ENCODE measurements at places on chromosomes 1 and 21.

- no peak for DNase-seq
These were observed 252 bp downstream of the SDC3 start for GRCh38 chr1:30908316-30908695.

GRCh38 chr1:51666478-51666877, 49.6 kb downstream of the OSBPL9 start:
- no peak for DNase-seq

GRCh38 chr1:228803421-228803820, 68.1 kb downstream of the RHOU start:
- no peak for DNase-seq

DNA sequence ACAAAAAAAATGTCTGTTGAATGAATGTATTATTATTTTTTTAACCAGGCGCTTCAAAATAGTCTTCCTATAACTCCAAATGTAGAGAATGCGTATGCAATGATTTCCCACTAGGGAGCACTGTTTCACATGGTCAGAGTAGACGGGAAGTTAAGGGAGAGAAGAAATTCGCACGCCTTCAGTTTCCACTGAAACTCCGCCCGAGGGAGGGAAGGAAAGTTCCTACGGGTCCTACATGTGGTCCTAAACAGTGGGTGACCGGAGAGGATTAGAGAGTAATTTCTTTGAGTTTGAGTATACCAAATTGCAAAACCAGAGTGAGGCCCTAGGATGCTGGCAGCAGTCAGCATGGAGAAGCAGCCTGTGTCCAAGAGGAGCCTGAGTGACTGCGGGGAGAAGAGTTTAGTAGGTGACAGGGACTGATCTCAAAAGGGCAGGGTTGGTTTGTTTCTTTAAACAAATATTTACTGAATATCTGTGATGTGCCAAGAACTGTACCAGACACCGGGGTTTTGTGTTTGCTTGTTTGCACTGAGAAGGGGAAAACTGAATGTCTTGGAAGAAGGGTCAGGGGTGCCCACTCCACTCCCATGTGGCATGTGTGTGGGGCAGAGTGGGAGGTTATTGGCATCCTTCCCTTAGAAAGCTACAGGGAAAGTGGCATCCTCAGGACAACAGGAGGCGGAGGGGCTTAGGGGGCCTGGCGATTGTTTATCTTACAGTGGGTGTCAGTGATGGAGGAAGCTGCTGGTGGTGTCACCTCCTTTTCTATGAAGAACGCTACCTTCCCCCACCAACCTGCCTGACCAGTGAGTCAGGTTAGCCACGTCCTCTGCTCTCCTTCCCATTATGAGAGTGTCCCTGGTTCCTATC, 22.8 kb downstream of the RNU5D-1 start:
- DNase-seq: peak; percentile 74

- DNase-seq: no peak
These were observed 2110.6 kb downstream of the MRPL39 start for GRCh38 chr21:23496729-23497128.

DNA sequence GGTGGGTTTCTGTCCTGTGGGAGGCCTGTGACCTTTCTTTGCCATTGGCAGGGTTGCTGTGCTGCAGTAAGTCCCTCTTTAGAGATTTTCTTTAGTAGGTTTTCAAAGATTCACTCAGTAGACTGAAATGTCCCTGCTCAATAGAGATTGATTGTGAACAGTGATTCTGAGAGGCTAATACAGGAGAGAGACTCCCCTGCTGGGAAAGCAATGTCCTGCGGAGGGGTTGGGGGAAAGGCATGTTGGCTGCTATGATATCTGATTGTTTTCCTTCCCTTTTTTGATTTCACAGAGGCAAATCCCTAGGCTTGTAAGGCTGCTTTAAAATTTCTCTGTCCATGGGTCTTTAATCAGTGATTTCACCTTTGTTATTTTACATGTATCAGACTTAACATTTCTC, 589.9 kb downstream of the ADGRL2 start:
- no peak for DNase-seq

GRCh38 chr1:64703600-64703999, 41.3 kb upstream of the RAVER2 start:
- DNase-seq: no peak

DNA sequence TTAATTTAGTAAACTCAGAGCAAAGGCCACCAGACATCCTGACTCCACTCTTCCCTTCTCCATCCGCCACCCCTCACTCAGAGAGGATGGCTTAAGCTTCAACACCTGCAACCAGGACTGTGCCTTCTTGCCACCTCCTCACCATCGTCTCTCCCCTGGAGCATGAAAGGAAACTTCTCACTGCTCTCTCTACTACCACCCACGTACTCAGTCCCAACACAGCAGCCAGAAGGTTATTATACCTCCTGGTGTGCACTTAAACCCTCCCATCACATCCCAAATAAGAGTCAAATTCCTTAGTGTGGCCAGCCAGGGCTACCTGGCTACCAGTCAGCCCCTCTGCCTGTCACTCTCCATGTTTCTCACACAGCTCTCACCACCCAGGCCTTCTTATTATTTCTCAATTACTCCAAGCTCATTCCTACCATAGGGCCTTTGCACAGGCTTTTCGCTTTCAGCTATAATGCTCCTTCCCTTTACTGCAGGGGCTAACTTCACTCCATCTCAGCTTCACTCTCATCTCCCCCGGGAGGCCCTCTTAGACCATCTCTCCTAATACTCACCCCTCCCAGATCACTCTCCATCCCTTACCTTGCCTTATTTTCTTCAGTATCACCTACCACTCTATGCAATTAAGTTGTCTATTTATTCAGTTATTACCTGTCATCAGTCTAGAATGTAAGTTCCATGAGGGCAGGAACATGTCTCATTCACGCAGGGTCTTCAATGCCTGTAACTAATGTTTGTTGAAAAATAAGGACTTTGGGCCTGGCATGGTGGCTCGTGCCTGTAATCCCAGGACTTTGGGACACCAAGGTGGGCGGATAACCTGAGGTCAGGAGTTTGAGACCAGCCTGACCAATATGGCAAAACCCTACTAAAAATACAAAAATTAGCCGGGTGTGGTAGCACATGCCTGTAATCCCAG, 137.5 kb downstream of the TOMM20 start:
- no peak for DNase-seq

- no peak for DNase-seq
These were observed 138.3 kb upstream of the SNX7 start for GRCh38 chr1:98523256-98523655.

GRCh38 chr1:50983219-50983802, 13.3 kb downstream of the CDKN2C start:
- DNase-seq: no peak

DNA sequence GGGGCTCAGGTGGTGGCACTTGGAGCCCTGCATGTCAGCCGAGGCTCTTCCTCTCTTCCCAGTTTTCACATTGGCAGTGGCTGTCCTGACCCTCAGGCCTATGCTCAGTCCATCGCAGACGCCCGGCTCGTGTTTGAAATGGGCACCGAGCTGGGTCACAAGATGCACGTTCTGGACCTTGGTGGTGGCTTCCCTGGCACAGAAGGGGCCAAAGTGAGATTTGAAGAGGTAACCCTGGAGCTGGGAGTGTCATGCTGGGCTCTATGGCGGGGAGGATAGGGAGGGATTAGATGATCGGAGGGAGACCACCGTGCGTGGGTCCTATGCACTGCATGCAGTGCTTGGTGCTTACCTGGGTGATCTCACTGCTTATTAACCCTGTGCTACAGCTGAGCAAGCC, 13.5 kb downstream of the AZIN2 start:
- no peak for DNase-seq

DNA sequence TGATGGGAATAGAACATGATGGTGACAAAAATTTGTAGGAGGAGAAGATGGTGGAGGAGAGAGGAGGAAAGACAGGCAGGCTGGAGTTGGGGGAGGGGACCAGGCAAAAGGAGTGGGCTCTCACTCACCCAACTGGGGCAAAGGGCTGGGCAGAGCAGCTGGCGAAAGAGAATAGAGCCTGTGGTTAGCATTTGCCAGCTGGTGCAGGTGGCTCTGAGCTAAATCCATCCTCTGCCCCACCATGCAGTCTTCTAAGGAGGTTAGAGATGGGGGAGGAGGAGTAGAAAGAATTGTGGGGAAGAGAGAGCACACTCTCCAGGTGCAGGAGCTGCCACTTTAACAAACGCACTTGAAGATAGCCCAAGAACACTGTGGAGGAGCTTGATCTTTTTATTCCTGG, 27.6 kb upstream of the SLAMF1 start:
- DNase-seq: no peak

- DNase-seq: no peak
These were observed 9.5 kb upstream of the PARP1 start for GRCh38 chr1:226417350-226417749.

DNA sequence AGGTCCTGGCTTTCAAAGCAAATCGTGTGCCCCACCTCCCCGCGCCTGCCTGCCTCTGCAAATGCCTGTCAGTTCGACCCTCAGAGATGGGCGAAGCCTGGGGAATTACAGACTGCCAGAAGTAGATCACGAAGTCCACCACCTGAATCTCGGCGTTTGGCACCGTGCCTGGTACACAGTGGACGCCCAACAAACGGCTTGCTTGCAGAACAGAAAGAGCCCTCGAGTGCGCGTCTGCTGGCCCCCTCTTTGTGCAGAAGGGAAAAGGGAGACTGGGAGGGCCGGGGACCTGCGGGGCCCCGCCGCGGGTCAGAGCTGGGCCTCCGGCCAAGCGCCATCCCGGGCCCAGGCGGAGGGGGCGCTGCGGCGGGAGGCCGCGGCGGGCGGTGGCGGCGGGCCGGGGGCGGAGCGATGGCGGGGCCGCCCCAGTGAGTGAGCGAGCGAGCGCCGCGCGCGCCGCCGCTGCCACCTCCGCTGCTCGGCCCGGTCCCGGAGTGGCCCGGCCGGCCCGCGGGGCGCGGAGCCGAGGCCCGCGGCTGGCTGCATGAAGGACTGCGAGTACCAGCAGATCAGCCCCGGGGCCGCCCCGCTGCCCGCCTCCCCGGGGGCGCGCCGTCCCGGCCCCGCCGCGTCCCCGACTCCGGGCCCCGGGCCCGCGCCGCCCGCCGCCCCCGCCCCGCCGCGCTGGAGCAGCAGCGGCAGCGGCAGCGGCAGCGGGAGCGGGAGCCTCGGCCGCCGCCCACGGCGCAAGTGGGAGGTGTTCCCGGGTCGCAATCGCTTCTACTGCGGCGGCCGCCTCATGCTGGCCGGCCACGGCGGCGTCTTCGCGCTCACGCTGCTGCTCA, at the start of gene ZDHHC18:
Gene ZDHHC18 (plus strand): TSS at position 428 of the 845 bp plus-strand sequence. CDS start 117 bp downstream, at position 545.
- peak; percentile 54 for DNase-seq

- no peak for DNase-seq
These were observed 394.8 kb downstream of the LMX1A start for GRCh38 chr1:164961715-164962114.

GRCh38 chr21:38809198-38809878, 3.6 kb downstream of the ETS2 start:
- no peak for DNase-seq

DNA sequence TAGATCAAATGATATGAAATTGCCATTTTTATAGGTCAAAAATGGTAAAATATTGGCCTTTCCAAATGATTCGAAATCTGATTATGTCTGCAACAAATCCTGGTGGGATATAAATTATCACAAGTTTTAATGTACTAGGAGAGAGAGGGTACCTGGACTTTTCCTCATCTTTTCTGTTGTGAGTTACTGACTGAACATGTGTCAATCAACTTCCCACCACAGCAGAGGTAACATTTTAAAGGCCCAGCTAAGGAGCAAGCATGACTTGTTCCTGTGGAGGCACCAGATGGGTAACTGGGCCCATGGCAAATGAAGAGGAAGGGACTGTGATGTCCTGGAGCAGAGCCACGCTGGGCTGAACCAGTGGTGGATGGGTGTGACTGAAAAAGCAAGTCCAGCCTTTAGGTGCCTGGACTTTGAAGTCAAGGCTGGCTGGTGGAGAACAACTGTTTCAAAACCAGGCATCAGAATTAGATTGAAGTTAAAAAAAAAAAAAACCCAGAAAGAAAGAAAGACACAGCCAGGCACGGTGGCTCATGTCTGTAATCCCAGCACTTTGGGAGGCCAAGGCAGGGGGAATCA, 6.6 kb downstream of the MR1 start:
- no peak for DNase-seq

- no peak for DNase-seq
These were observed 78.1 kb upstream of the ZNF644 start for GRCh38 chr1:91099746-91100621.

DNA sequence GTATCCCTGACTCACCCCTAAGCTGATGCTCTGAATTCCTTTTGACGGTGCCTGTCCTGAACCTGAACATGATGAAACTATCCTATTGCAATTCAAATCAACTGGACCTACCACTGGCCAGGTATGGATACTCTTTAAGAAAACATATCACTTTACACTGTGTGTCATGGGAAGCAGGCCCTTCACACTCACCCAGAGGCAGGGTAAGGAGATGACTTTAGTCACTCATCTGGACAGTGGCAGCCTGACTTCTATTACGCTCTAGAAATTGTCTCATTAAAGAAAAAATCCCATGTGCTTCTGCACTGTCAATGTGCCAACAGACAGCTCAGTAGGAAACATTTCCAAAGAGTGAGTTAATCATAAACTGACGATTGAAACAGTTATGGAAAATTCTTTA, 94.3 kb downstream of the VAV3 start:
- DNase-seq: no peak

GRCh38 chr1:64059556-64059955, 143.9 kb upstream of the UBE2U start:
- no peak for DNase-seq

- DNase-seq: no peak
These were observed 148.6 kb upstream of the HMGB4 start for GRCh38 chr1:33715195-33715811.

GRCh38 chr1:237282208-237282783, 240.3 kb downstream of the RYR2 start:
- no peak for DNase-seq

DNA sequence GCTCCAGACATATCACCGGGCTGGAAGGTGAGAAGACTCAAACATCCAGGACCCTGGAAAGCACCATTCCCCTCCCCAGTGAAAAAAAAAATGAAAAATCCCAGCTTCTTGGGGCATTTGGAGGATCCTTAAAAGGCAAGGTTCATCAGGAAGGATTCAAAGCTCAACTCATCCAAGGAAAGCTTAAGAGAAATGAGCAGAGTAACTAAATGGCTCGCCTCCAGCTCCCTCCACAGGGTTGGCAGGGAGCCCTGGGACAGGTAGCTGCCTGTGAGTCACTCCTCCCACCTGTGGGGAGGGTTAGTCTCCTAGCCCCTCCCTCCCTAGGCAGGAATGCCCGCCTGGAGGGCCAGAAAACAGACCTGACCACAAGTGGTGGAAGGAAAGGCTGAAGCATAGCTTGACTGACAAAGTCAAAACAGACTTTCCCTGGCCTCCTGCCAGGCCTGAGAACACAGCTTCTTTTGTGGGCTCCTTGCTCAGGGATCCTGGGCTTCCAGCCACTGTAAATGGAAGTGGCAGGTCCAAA, 712 bp upstream of the LAMB3 start:
- DNase-seq: peak; percentile 72

- no peak for DNase-seq
These were observed 154.3 kb downstream of the PLXNA2 start for GRCh38 chr1:208089761-208090370.

- DNase-seq: no peak
These were observed 19.4 kb downstream of the LGALS8 start for GRCh38 chr1:236543065-236543669.

- no peak for DNase-seq
These were observed 294.1 kb downstream of the SIPA1L2 start for GRCh38 chr1:232335741-232336293.

GRCh38 chr1:203668401-203668800, 41.8 kb downstream of the ATP2B4 start:
- DNase-seq: no peak

GRCh38 chr1:119943216-119943615, 46.9 kb upstream of the ADAM30 start:
- no peak for DNase-seq

- no peak for DNase-seq
These were observed 13.4 kb upstream of the ASCL5 start for GRCh38 chr1:201140235-201140940.

- no peak for DNase-seq
These were observed 101.1 kb downstream of the ZP4 start for GRCh38 chr1:237789619-237790018.
